IMR-90 (cell line): ENCODE measurements at places on chromosomes 2 and 18. TPM values are rescaled to one million over a fixed set of nuclear protein-coding genes. Genes with fewer than 3 reads are reported as not detected.

- DNase-seq = no peak
Measured at GRCh38 chr2:46014911-46015654, 282.1 kb upstream of the EPAS1 start.

- DNase-seq = no peak
Measured at GRCh38 chr18:64519201-64519600, 370.3 kb upstream of the LINC00305 start.

GRCh38 chr18:50115095-50115494, 79.9 kb downstream of the MYO5B start:
- DNase-seq = no peak

DNA sequence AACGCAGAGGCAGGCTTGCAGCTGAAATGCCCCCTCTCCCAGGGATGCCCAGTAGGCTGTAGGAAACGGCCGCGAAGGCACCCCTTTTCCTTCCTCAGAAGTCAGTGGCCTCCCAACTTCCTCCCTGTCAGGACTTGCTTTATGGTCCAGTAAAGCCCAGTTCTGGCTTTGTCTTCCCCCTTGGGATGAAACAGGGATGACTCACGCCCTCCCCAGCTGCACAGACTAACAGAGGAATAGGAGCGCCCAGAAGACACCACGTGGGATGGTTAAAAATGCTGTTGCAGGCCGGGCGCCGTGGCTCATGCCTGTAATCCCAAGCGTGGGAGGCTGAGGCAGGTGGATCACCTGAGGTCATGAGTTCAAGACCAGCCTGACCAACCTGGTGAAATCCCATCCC, 6.9 kb downstream of the CREG2 start:
- peak; percentile 71 for DNase-seq

GRCh38 chr2:97267411-97268074, 154.6 kb downstream of the ANKRD36 start:
- DNase-seq = peak; percentile 0

DNA sequence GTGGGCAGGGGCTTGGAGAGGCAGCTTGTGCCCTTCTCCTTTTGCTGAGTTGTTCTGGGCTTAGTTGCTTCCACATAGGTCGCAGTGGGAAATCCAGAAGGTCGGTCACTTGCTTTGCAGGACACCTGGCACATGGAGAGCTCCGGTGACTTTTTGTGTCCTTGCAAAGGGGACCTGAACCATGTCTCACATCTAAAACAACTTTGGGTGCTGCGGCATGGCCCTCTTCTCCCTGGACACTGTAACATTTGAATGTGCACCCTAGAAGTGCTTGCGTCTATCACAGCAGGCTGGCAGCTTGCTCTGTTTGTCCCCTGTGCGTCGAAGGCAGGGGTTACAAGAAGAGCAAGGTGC, 189.9 kb upstream of the TWIST2 start:
- DNase-seq = no peak

CXCR1 gene
- not detected in 2 replicates for total RNA-seq

- DNase-seq = peak; percentile 3
Measured at GRCh38 chr2:173446722-173447121, 92.0 kb downstream of the CDCA7 start.

CROCC2 gene
- not detected in 2 replicates for total RNA-seq

DNA sequence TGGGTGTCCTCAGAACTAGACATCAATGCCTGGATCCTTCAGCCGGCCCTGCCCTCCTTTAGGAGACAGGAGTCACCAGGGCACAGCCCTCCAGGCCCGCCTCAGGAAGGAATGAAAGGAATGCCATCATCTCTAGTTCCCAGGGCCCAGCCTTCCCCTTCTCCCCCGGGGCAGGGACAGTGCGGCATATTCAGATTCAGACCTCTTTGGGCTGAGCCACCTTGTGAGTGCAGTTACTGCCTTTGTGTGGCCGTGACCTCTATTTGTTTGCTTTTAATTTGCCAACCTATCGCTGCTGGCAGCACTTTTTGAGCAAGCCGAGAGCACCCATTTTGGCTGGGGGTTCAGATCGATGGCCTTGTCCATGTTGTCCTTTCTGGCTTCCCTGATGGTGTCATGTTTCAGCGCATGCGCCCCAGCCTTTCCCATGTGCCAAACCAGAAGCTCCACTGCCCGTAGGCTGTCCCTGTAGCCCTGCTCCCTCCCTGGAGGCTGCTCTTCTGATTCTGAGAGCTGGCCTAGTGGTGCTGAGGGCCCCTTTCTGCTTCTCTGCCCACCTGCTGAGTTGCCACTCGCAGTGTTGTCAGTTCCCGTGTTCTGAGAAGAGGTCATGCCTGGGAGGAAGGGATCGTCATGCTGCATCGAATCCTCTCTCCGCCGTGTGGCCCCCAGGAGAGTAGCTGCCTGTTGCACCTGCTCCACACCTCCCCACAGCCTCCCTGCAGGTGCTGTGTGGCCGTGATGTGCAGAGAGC, 10.9 kb downstream of the ANKRD23 start:
- DNase-seq = peak; percentile 64
